ENCODE measurements at places on chromosomes 1 and 21. TPM values are rescaled to one million over a fixed set of nuclear protein-coding genes. Genes with fewer than 3 reads are reported as not detected.

Gene CCDC17
- total RNA-seq, result 2.5 TPM

Gene SIK1
- 16.5 TPM for total RNA-seq

Gene RGS4
- 0.16 TPM for total RNA-seq

Gene SLFNL1
- total RNA-seq, result 0.08 TPM

Gene HUNK
- total RNA-seq, result 0.92 TPM

Gene TRPM2
- 1.2 TPM for total RNA-seq

Gene ASPM
- 13.4 TPM for total RNA-seq

Gene PBX1
- total RNA-seq, result 31.5 TPM

Gene DEPDC1
- 10.4 TPM for total RNA-seq

Gene TRAF3IP3
- total RNA-seq, result 0.80 TPM

Gene LDLRAD1
- total RNA-seq, result 0.24 TPM

Gene APCS
- not detected for total RNA-seq

Gene CACNA1E
- 0.04 TPM for total RNA-seq

Gene CSF3R
- total RNA-seq, result 3.2 TPM

Gene PTPRC
- 3.5 TPM for total RNA-seq

Gene AMY2A
- total RNA-seq, result not detected

Gene NFASC
- total RNA-seq, result 12.2 TPM

Gene FALEC
- total RNA-seq, result 1.6 TPM

Gene MYBPHL
- 0.76 TPM for total RNA-seq

Gene HRNR
- total RNA-seq, result not detected

Gene NKAIN1
- 0.92 TPM for total RNA-seq

Gene HCRTR1
- not detected for total RNA-seq

Gene GBP4
- 1.0 TPM for total RNA-seq

Gene GBP1
- 5.2 TPM for total RNA-seq

Gene C1orf50
- total RNA-seq, result 6.1 TPM

Gene INSRR
- total RNA-seq, result not detected

Gene CCT3
- 178 TPM for total RNA-seq

Gene KMO
- total RNA-seq, result 0.12 TPM

Gene GALNT2
- total RNA-seq, result 37.6 TPM

Gene SYT2
- total RNA-seq, result not detected

Gene RHOU
- 2.1 TPM for total RNA-seq

Gene ARHGEF10L
- 28.3 TPM for total RNA-seq

Gene FAM72A
- 4.2 TPM for total RNA-seq

Gene PHGDH
- 108 TPM for total RNA-seq

Gene SELENBP1
- total RNA-seq, result 14.0 TPM

Gene DPT
- 0.56 TPM for total RNA-seq

Gene PRAMEF12
- total RNA-seq, result not detected

Gene DDOST
- total RNA-seq, result 134 TPM

Gene CLDN17
- 1.8 TPM for total RNA-seq

Gene ETNK2
- 2.8 TPM for total RNA-seq

Gene PRMT2
- total RNA-seq, result 71.1 TPM

Gene CLCA1
- 0.08 TPM for total RNA-seq

Gene PCBP3
- total RNA-seq, result 0.72 TPM

Gene CALML6
- total RNA-seq, result 0.20 TPM

Gene SELP
- total RNA-seq, result 5.3 TPM

Gene OSCP1
- total RNA-seq, result 7.3 TPM

Gene LORICRIN
- total RNA-seq, result not detected

Gene SLC6A9
- 46.7 TPM for total RNA-seq
